ENCODE measurements at places on chromosomes 1 and 21.

DNA sequence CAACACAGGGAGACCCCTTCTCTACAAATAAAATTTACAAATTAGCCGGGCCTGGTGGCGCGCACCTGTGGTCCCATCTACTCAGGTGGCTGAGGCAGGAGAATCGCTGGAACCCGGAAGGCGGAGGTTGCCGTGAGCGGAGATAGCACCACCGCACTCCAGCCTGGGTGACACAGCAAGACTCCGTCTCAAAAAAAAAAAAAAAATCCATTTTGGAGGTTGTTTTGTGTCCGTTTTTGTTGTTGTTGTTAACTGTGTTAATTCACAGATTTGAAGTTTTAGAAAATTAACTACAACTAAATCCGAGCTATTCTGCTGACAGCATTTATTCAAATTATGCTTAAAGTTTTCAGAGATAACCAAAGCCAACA, 618 bp downstream of the CLCC1 start:
- DNase-seq: no peak

DNA sequence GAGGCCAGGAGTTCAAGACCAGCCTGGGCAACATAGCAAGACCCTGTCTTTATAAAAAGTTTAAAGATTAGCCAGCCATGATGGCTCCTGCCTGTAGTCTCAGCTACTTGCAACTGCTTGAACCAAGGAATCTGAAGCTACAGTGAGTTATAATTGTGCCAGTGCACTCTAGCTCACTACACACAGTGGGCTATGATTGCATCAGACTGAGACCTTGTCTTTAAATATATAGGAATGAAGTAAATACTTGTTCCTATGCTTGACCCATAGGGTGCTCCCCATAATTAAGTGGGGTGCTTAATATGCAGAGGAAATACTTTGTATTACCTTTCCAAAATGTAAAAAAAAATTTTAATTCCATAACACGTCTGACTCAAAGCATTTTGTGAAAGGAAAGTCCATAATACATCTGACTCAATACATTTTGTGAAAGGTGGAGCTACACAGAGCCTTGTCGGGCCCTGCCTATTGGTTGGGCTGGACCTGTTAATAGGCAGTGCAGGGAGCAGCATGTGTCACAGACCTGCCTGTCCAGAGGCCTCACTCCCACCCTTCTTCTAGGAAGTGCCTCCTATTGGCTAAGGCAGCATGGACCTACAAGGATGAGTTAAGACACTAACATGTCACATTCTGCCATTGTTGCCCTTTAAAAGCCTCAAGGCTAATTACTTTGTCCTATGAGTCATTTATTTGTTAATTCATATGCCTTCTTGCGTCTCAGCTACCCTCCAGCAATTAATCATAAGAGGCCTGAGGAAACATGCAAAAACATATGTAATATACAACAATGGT, 33.6 kb downstream of the CD58 start:
- DNase-seq: no peak

DNA sequence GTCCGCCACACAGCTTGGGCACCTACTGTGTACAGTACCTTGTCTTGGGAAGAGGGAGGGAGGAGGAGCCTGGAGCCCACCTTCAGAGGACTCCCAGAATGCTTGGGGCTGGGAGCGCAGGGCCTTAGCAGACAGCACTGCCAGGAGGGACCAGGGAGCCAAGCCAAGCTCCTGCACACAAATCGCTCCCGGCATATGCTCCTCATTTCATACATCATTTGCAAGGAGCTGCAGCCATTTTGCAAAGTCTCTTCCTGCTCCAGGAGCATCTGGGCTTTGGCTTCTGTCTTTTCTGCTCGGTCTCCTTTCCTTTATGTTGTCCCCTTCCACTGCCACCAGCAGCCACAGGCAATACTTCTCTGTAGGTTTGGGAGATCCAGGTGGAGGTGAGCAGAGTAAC, 175.2 kb upstream of the ZC3H12A start:
- no peak for DNase-seq

DNA sequence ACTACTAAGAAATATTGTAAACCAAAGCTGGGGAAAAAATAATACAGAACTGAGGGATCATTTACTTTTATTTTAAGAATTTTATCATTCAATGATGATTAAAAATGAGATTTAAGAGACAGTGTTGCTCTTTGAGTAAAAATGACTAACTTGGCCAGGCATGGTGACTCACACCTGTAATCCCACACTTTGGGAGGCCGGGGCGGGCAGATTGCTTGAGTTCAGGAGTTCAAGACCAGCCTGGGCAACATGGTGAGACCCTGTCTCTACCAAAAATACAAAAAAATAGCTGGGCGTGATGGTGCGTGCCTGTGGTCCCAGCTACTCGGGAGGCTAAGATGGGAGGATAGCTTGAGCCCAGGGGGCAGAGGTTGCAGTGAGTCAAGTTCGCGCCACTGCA, 21.8 kb upstream of the PLEKHO1 start:
- no peak for DNase-seq

- no peak for DNase-seq
These were observed 201.0 kb upstream of the CAMK1G start for GRCh38 chr1:209382231-209383100.

GRCh38 chr1:61187352-61188086, 105.2 kb downstream of the NFIA start:
- no peak for DNase-seq

- no peak for DNase-seq
These were observed 27.5 kb upstream of the KDM4A start for GRCh38 chr1:43622471-43622870.

GRCh38 chr1:168518201-168518689, 25.6 kb downstream of the XCL2 start:
- DNase-seq: no peak

- DNase-seq: no peak
These were observed 36.5 kb downstream of the MAP3K21 start for GRCh38 chr1:233364026-233364425.

Data from effector CD8-positive, alpha-beta T cell (primary cell).